Cardiac muscle cell (in vitro differentiated cells and primary cell): ENCODE measurements at places on chromosomes 11 and 22. TPM values are rescaled to one million over a fixed set of nuclear protein-coding genes. Genes with fewer than 3 reads are reported as not detected.
A peak's percentile ranks its signal among the peaks of the same experiment; 100 is the strongest.

Gene SHANK2
- total RNA-seq, result 0.07 and 0.83 TPM in 2 replicates

Gene ZBTB16
- 8.5 and 10.5 TPM in 2 replicates for total RNA-seq

DNA sequence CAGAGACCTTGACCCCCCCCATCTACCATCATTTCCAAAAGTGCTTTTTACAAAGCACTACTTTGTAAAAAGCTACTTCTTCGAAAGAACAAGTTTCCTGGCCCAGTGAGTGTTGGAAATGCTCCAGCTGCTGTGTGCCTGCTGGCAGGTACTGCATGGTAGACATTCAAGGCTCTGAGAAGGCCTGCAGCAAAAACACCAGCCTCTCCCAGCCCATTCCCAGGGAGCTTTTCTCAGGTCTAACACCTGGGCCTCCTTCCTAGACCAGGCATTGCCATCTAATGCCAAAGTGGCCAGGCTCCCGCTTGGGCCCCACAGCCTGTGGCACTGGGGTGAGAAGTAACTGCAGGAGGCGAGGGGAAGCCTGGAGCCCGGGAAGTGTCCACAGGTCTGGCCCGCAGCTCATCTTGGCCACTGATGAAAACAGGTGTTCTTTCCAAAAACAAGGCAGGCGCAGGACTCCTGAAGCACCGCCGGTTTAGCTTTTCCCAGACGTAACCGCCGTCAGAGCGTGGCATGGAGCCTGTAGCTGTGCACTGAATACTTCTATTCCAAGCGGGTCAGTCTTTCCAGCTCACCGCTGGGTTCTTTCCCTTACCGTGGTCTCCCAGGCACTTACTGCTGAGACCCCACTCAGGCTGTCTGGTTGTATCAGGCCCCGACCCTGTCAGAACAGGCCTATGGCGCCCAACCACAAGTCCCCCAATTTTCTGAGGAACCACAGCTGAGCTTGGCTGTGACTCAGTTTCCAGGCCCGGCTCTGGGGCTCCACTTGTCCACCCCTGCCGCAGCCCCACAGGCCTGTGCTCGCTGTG, 1.2 kb upstream of the TCIRG1 start:
- no peak for DNase-seq

Gene SESN3
- 21.6 and 27.7 TPM in 2 replicates for total RNA-seq

DNA sequence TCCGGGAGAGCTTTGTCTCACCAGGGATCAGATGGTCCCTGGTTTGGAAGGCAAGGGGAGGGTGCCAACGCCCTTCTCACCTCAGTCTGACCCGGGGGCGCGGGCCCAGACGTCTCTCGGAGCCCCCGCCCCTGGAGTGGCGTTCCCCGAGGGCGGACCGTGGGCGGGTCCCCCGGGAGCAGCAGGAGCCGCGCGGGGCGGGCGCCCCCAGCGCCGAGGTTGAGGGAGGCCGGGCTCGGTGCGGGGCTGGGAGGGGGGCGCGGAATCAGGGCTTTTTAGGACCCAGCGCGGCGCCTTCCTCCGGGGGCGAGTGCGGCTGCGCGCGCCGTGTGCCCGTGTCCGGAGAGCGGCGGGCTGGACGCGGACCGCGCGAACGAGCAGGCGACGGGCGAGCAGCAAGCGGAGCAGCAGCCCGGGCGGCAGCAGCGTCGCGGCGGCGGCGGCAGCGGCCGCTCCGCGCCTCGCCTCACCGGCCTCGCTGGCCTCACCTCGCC, at the start of gene KCNC1:
TSS of gene KCNC1 (plus strand) at position 364 of the 494 bp plus-strand sequence. CDS start 1,222 bp downstream, outside the sequence.
- DNase-seq, result peak; percentile 55

Gene P2RY6
- total RNA-seq, result 0.07 and 0.39 TPM in 2 replicates

Gene MUC6
- not detected in 2 replicates for total RNA-seq
